ENCODE measurements at places on chromosomes 7 and 10.
A peak's percentile ranks its signal among the peaks of the same experiment; 100 is the strongest.

GRCh38 chr10:127990846-127991542 lies 84.1 kb downstream of the PTPRE start:
- peak; percentile 46 for DNase-seq

- peak; percentile 34 for DNase-seq
Measured at GRCh38 chr7:1193593-1194424, 33.8 kb upstream of the ZFAND2A start.

- peak; percentile 70 for DNase-seq
Measured at GRCh38 chr7:105675934-105676371, 94.7 kb upstream of the EFCAB10 start.

DNA sequence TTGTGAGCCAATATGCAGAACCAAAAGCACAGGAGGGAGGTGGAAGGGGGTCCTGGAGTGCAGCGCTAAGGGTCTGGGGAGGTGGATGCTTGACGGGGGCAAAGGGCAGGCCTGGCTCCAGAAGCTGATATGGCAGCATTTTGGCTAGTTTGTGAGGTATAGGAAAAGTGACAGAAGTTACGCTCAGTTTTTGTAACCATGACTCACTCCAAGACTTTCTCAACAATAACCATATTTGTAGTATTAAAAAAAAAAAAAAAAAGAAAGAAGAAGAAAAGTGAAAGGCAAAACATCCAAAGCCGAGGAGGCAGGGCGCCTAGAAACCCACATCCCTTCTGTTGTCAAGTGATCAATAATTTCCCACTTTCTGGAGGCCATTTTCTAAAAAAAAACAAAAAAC lies 92.3 kb downstream of the RNF216 start:
- DNase-seq = peak; percentile 70

DNA sequence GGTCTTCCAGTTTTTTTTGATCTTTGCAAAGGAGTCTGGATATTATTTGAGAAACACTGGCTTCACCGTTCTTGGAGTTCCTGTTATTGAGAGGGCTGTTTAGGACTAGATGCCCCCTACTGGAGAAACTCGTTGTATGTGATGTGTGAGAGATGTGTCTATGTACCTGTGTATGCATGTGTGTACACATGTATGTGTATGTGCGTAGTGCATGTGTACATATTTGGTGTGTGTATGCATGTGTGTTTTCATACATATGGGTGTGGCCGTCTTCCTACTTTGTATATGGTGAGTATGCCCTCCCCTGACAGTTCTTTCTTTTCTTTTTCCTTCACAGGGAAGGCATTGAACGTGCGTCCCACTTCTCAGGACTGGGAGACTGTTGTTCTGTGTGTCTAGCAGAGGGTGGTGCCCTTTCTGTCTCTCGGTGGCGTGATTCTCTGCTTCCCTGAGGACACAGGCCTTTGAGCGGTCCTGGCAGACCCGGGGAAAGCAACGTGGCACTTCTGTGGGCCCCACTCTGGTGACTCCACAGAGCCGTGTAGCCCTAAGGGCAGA lies 3.0 kb upstream of the CALHM3 start:
- peak; percentile 83 for DNase-seq

- no peak for DNase-seq
Measured at GRCh38 chr7:286266-286665, 3.7 kb upstream of the FOXL3 start.

DNA sequence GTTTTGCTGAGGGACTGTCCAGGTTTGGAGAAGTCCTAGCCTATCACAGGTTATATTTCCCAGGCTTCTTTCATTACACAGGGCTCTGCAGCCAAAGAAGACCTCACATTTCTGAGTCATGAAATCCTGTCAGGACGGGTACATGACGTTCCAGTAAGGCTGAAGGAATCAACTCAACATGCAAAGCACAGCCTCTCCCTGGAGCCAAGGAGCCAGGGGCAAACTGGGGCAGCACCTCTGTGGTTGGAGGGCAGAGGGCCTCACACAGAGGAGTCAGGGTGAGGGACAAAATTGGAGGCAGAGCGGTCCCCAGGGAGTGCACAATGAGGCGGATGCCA lies 116.3 kb upstream of the GDF10 start:
- no peak for DNase-seq

- DNase-seq = no peak
Measured at GRCh38 chr10:16938952-16939351, 121.7 kb upstream of the RSU1 start.

- no peak for DNase-seq
Measured at GRCh38 chr7:15837306-15837950, 150.9 kb upstream of the MEOX2 start.

DNA sequence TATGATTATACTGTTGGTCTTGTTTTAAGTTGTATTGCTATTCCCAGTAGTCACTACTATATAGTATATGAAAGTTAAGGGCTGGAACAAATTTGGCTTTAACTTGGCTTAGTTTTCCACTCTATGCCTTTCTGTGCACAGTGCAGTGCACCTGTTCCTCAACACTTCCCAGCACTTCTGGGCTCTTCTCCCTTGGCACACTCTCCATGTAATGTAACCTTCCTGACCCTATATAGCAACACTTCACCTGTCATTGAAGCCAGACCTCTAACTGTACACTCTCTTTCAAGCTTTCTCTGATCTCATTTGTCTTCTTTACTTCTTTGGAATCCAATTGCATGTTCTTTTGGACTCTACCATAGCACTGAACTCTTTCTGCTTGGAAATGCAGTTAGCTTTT lies 83.9 kb upstream of the SMIM30 start:
- no peak for DNase-seq

DNA sequence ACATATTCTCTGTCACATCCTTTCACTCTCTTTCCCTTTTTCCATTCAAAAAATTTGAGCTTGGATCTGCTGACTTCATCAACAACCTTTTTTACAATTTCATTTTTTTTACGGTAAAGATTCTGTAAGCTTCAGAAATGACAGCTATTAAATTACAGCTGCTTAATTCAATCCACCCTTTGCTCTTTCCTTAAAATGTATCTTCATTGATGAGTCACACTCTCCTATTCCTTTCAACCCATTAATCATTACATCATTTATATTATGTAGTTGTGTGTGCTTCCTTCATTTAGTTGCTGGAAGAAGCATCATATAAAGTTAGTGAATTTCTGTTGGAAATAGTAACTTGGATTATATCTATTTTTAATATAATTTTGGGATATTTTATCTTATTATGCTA lies 67.1 kb upstream of the MAGI2 start:
- no peak for DNase-seq

DNA sequence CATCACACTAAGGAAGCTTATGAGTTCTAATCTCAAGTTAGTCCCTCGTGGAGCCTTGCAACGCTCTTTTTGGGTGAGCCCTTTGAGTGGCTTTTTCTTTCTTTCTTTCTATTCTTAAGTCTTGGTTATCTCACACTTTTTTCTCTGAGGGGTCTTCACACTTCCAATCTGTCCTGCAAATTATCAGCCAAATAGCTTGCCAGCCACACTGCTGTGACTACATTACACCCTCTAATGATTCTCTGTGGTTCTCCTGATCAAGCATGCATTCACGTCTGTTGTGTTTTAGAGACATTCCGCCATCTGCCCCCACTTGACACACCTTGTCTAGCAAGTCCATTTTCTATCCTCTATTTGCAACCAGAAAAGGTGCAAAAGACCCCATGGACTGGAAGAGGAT lies 340.2 kb downstream of the THSD7A start:
- DNase-seq = no peak

- no peak for DNase-seq
Measured at GRCh38 chr10:62907470-62908212, 91.5 kb upstream of the EGR2 start.

GRCh38 chr7:45461026-45461425 lies 113.1 kb upstream of the ADCY1 start:
- no peak for DNase-seq

DNA sequence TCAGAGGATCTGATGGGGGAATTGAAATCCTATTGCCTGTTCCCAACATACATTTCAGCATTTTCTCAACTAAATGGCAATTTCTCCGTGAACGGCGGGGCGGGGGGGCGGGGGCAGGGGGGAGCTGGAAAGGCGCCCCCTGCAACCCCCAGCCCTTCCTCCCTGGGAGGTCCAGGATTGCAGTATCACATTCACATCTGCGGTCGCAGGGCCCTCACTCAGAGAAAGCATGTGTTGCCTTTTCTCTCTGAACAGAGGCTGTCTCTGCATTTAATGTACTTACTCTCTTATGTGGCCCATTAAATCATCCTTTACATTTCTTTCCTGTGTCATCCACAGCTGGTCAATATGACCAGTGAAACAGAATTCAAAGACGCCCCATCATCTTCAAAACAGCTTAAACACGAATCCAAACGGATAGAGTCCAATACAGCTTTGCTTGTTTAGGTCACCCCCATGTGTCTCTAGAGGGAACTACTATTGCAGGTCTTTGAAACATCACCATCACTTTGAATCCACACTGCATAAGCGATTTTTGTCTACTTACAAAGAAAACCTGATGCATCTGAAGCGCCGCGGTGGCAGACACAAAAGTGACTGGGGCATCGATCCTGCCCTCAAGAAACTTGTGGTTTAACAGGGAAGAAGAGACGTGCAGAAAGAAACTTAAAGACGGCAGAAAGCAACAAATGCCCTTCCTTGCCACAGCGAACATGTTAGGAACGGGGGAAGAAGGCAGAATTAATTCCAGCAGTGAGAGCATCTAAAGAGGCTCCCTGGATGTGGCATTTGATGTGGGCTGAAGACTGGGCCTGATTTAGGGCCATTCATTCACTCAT lies 17.0 kb upstream of the ECHDC3 start:
- DNase-seq = peak; percentile 39

DNA sequence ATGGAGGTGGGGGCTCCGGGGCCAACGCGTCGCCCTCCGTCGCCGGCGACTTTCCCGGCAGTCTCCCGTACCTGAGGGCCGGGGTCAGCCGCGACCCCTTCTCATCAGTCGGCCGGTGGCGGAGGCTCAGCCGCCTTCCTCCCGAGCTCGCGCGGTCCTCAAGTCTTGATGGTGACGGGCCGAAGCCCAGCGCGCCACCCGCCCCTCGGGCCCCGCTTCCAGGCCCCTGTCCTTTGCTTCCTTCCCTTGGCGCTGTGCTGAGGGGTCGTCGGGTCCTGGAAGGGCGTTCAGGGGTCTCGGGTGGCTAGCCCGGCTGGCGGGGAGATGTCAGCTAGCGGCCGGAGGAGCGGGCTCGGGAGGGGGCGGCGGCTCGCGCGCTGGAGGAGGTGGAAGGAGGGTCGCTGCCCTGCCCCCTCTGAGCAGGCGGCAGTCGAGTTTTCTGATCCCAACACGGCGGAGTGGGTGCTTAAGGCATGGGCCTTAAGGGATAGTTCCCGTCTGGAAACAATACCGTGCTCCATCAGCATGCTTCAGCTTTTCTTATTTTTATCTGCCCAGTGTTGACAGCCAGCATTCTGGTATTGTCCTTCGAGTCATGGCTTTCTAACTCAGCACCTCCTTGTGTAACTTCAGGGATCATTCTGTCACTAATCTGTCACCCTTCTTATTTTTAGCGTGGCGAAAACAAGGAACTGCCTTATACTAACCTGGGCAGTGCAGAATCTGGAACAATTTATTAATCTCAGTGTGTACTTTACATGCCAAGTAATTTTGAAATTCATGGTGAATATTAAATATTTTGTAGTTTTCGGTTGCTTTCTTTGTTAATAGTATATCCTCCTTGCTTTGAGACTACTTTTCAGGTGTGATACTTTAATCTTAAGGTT lies 748 bp downstream of the PHTF2 start:
- peak; percentile 28 for DNase-seq

DNA sequence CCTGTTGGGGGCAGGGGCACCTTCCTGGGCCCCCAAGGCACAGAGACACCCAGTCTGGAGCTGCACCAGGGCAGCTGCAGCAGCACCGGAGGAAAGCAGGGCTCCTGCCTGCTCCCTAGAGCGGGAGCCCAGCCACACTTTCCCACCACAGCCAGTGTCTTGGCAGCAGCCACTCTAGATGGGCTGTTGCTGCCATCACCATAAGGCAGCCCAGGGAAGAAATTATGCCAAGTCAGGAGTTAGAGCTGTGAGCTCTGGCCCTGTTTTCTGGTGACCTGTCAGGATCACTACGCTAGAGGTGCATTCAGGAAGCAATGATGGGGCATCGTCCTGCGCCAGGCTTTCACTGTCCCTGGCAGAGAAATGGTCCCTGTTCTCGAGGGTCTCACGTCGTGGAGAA lies 38.0 kb upstream of the ZNRF2 start:
- no peak for DNase-seq

- peak; percentile 65 for DNase-seq
Measured at GRCh38 chr10:91758303-91759146, 39.7 kb upstream of the TNKS2 start.

DNA sequence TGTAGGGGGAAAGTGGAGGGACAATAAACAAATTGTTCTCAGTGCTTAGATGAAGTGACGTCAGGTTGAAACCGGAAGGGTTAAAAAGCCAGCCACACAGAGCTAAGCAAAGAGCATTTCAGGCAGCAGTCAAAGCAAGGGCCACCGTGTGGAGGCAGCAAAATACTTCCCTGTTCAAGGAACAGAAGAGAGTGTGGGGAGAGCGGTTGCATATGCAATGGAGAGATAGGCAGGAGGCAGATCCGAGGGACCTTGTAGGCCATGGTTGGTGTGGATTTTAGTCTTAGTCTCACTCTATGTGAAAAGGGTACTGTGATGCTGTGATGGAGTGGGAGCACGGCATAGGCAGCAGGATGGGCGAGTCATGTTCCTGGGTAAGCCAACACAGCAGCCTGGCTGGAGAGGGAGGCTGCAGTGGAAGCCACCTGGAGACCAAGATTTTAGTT lies 3.8 kb upstream of the STN1 start:
- peak; percentile 46 for DNase-seq

GRCh38 chr7:100090527-100091410 lies 2.0 kb downstream of the COPS6 start:
- DNase-seq = no peak

DNA sequence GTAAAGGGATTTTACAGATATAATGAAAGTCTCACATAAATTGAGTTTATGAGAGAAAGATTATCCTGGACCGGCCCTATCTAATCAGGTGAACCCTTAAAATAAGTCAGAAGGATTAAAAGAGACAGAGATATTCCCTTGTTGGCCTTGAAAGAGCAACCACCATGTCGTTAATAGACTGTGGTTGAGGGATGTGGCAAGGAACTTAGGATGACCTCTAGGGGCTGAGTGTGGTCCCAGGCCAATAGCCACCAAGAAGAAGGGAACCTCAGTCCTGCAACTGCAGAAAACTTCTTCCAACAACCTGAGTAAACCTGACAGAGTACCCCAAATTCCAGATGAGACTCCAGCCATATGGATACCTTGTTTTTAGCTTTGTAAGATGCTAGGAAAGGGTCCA lies 121.5 kb downstream of the POLR1F start:
- DNase-seq = no peak

GRCh38 chr7:22849172-22849571 lies 26.5 kb upstream of the TOMM7 start:
- DNase-seq = no peak

DNA sequence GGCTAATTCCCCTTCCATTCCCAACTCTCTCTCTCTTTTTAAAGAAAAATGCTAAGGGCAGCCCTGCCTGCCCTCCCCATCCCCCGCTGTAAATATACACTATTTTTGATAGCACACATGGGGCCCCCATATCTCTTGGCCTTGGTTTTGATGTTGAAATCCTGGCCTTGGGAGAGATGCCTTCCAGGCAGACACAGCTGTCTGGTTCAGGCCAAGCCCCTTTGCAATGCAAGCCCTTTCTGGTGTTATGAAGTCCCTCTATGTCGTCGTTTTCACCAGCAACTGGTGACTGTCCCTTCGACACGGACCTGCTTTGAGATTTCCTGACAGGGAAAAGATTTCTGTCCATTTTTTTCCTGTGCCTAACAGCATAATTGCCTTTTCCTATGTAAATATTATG lies 3.0 kb downstream of the ADRA2A start:
- no peak for DNase-seq

- DNase-seq = peak; percentile 60
Measured at GRCh38 chr10:69232736-69233480, 12.8 kb downstream of the HKDC1 start.
